ENCODE measurements at places on chromosomes 11 and 22.

GRCh38 chr11:113159988-113160807 is 154.2 kb upstream of the TTC12 start:
- DNase-seq: no peak

GRCh38 chr11:62105667-62106191 is 18.1 kb upstream of the INCENP start:
- DNase-seq: peak; percentile 42

- DNase-seq: peak; percentile 91
These were observed 42.4 kb downstream of the OSBP start for GRCh38 chr11:59573216-59573615.

- peak; percentile 78 for DNase-seq
These were observed 58.6 kb upstream of the EIF3D start for GRCh38 chr22:36587289-36588154.

GRCh38 chr22:26553056-26553752 is 36.7 kb downstream of the TPST2 start:
- DNase-seq: peak; percentile 82

- peak; percentile 94 for DNase-seq
These were observed at the start of gene RCN1 for GRCh38 chr11:32090545-32091370. TSS of gene RCN1 (plus strand) at chr11:32091074. CDS start at chr11:32091197, 123 bp downstream.

- DNase-seq: no peak
These were observed 151.5 kb downstream of the CCDC34 start for GRCh38 chr11:27211370-27212127.

DNA sequence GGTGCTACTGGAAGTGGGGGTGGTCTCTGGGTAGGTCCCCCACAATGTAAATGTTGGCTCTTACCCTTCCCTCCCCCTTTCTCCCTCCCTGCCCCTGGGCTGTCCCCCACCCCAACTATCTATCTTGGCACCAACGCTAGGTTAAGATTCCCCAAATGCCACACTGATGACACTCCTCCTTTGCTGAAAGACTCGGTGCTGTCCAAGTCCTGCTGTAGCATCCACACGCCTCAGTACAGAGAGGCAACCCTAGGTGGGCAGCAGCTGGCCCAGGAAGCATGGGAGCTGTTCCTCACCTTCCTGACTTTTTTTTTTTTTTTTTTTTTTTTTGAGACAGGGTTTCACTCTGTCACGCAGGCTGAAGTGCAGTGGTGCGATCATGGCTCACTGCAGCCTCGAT is 3.4 kb upstream of the KCTD17 start:
- no peak for DNase-seq

DNA sequence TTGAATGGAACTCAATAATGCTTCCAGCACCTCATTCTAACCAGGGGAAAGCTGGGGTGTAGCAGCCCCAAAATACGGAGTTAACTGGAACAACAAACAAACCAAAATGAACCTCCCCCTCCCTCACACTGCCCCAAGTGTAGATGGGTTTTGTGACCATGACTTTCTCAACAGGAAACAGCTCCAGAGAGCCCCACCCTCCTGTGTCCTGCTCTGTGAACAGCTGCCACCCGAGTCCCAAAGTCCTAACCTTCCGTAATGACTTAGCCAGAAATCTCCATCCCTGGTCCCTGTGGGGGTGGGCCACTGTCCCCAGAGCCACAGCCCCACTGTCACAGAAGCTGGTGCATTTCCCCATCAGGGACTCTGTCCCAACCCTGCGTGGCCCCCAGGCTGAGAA is 155.4 kb downstream of the CRYBB2 start:
- DNase-seq: no peak

GRCh38 chr22:37516456-37516855 is 2.8 kb downstream of the CARD10 start:
- DNase-seq: no peak

DNA sequence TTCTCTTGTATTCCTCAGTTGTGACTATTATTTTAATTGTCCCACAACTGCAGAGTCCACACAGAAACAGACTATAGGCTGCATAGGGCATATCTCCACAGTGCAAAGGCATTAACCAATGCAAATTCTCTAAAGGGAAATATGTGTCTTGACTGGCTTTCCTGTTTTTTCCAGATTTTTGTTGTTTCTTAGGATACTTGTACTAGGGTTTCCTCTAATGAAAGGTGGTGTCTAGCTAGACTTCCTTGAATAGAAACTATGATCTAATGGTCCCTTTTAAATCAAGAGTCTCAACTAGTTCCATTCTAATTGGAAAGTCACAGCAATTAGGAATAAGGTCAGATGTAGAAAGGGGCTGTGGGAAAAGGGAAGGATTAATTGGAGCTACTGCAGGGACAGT is 37.6 kb downstream of the SLC36A4 start:
- DNase-seq: no peak

DNA sequence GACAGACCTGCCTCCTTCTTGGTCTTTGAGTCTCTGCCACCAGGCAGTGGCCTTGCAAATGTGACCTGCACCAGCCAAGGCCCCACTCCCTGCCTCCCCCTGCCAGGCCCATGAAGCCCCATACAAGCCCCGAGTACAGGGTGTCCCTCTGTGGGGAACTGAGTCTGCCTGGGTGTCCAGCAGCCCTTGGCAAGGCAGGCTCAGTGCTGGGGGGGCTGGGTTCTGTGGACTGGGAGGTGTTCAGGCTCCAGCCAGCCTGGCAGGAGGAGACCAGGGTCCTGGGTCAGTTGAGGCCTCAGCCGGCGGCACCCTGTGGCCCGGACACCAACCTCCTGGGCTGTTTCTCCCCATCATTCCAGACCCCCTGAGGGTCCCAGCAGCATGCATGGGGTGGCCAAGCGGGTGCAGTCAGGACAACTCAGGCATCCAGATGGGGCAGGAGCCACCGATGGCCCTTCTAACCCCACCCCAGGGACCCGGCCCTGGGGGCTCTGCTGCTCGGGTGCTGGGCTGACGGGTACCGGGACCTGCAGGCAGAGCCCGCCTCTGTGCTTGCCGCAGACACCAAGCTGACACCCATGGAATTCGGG is 5.7 kb downstream of the MUC5AC start:
- DNase-seq: no peak

GRCh38 chr11:90468923-90469322 is 246.1 kb upstream of the CHORDC1 start:
- DNase-seq: no peak

GRCh38 chr22:45544588-45545170 is 42.0 kb downstream of the FBLN1 start:
- no peak for DNase-seq

DNA sequence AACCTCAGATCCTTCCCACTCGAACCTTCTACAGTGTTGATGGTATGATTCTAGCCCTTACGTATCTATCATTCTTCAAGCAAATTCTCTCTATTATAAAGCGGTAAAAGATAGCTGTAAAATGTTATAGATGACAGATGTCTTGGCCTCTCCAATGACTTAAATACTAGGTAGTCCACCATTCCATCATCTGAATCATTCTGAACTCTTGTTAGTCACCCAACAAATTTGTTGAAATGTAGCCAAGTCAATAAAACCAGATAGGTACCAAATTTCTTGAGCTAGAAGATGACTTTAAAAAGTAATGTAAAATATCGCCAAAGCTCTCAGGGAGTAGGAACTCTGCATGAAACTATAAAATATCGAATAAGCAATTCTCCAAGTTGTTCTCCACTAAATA is 32.6 kb upstream of the PICALM start:
- peak; percentile 10 for DNase-seq

- DNase-seq: no peak
These were observed 8.3 kb downstream of the OSBPL5 start for GRCh38 chr11:3156661-3157311.

GRCh38 chr11:33668468-33668825 is 32.2 kb downstream of the C11orf91 start:
- no peak for DNase-seq

DNA sequence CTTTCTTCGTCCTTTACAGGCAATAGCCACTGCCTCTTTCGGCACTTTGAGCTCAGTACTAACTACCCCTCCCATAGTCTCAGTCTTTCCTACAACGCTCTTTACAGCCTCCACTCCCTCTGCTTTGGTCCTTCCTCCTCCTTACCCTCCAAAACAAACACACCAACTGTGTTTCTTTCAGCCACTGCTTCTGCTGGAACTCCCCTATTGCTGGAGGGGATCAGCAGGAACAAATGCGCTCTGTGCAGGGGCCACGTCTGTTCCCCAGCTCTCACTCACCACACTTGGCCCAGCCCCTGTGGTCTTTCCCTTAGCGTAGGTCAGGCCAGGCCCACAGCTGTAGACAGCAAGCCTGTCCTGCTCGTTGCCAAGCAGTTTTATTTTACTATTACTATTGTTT is 42.3 kb downstream of the PC start:
- DNase-seq: no peak

DNA sequence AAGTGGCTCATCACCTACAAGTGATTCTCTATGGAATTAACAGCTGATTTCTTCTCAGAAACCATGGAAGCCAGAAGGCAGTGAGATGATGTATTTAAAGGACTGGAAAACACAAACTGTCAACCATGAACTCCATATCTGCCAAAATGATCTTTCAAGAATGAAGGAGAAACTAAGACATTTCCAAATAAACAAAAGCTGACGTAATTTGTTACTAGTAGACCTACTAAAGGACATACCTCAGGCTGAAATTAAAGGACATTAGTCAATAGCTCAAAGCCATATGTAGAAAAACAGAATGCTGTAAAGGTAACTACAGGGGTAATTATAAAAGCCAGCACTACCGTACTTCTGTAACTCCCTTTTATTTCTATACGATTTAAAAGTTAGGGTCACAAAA is 129.4 kb upstream of the TMEM45B start:
- no peak for DNase-seq

GRCh38 chr22:26550498-26551033 is 38.3 kb upstream of the TFIP11 start:
- DNase-seq: peak; percentile 82

- peak; percentile 57 for DNase-seq
These were observed 281.7 kb downstream of the ST3GAL4 start for GRCh38 chr11:126636911-126637794.

DNA sequence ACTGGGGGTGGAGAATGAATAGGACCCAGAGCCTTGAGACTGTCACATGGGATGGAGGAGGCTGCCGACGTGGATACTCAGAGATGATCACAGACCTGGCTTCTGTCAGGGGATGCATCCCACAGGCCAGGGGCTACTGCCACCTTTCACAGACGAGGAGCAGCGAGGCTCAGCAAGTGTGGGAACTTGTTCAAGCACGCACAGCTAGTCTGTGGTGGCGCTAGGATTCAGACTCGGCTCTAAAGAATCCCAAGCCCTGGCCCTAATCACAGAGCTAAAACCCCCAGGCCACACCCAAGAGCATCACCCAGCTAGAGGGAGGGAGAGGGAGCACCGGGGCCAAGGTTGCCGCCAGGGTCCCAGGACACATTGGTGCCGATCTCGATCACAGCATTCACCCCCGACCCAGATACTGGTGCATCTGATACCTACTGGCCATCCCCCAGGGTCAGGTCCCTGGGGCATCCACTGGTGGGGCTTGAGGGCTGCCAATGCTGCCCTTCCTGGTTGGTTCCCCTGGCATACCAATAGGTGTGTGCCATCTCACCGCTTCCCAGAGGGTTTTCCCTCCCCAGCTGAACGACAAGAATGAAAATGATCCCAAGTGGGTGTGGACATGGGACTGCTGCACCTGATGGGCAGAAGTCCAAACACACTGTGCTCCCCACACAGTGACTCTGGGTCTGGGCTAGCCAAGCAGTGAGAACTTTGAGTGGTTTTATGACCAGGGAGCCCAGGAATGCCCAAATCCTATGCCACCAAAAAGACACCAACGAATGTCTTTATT is 6.2 kb downstream of the CHST1 start:
- DNase-seq: no peak

Data from foreskin fibroblast (primary cell).